ENCODE measurements at places on chromosomes 3 and 15. TPM values are rescaled to one million over a fixed set of nuclear protein-coding genes. Genes with fewer than 3 reads are reported as not detected.

- DNase-seq: no peak
Observed at GRCh38 chr15:76150513-76150912, 90.7 kb downstream of the TMEM266 start.

- DNase-seq: no peak
Observed at GRCh38 chr15:52439470-52439869, 89.2 kb downstream of the MYO5A start.

DNA sequence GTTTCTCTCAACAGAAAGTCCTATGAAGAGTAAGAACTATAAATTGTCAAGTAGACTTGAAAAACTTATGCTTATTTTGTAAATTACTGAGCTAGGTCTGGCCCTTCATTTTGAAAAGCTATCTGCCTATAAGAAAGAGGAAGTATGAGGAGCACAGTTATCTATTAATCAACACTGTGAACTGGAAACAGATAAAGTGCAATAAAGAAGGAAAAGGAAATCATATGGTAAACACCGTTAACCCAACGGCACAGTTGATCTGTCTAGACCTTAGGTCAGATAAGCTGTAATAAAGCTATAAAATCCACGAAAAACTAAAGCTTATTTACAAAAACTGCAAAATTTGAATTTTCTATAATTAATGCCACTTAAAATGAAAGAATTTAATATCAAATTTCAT, 242.5 kb downstream of the ZBTB20 start:
- no peak for DNase-seq

DNA sequence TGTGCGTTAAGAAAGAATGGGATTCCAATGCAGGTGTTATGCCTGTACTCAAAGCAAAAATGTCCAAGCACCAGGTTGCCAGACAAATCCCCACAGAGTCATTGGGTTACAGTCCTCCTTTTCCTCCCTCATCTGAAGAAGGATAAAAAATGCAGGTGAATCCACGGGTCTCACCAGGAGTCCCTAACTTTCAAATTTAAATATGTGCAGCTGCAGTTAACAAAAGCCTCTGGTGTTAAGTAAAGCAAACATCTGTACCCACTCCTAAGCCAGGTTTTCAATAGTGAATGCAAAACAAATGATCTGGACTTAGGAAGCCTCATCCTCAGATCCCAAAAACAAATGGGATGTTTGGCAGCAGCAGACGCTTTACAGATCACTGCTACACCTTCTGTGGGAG, 70.4 kb upstream of the SETMAR start:
- DNase-seq: no peak

DNA sequence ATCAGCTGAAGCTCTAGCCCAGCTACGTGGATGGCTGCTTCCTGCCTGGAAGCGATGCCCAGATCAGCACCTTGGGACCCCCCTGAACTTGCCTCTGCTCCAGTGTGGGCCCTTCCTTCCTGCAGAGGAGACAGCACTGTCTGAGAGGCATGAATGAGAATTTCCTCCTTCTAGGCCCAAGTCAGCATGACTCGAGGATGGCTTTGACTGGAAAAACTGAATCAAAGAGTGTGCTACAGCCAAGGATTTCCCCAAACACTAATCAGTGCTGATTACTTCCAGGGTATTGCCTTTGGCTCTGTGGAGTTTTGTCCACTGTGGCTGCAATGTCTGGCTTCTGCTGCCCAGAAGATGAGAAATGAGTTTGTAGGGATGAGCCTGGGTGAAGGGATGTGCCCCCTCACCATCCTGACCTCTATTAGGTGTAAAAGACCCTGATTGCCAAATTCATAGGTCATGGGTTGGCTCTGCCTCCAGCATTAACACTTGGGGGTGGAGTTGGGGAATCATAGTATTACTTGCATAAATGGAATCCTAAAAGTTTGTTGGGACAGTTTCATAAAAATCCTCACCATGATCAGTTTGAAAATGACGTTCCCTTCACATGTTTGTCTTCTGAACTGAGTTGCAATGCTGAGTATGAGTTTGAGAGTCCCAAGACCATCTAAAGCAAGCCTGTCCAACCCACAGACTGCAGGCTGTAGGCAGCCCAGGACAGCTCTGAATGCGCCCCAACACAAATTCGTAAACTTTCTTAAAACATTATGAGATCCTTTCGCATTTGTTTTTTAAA, 36.7 kb downstream of the FLNB start:
- no peak for DNase-seq

Gene GASK1A
- 6.1 TPM for polyA plus RNA-seq

Gene CNTN3
- polyA plus RNA-seq: 5.1 TPM

GRCh38 chr15:51302480-51302879, 35.9 kb downstream of the CYP19A1 start:
- DNase-seq: no peak

Gene GRAMD1C
- polyA plus RNA-seq: 34.7 TPM

GRCh38 chr15:52336529-52336928, 40.9 kb upstream of the MYO5C start:
- DNase-seq: no peak

Gene CAPN3
- 37.5 TPM for polyA plus RNA-seq
